ENCODE measurements at places on chromosomes 4 and X.

GRCh38 chrX:915427-916229, 285.0 kb downstream of the SHOX start:
- no peak for DNase-seq

GRCh38 chrX:74419864-74420195, 1.5 kb upstream of the SLC16A2 start:
- peak; percentile 19 for DNase-seq

- no peak for DNase-seq
Measured at GRCh38 chrX:74493806-74494205, 72.5 kb downstream of the SLC16A2 start.

GRCh38 chr4:48489683-48490011, 405 bp upstream of the ZAR1 start:
- DNase-seq: no peak

GRCh38 chr4:147693218-147693617, 9.3 kb upstream of the PRMT9 start:
- DNase-seq: no peak

DNA sequence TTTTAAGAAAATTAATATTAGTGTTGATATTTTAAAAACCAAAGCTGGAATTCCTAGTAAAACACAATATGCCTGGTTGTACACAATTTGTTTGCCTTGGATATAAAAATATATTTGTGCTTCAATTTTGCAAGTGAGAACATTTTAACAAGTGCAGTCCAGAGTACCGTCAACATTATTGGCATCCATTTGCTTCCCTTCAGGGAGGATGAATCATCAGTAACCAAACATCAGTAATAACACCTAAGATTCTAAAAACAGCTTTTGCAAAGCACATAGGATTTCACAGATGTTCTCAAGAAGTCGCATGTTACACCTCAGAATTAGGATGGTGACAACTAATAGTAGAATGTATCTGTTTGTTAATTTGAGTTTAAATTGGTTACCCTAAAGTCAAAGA, 262.6 kb upstream of the BMP3 start:
- no peak for DNase-seq

DNA sequence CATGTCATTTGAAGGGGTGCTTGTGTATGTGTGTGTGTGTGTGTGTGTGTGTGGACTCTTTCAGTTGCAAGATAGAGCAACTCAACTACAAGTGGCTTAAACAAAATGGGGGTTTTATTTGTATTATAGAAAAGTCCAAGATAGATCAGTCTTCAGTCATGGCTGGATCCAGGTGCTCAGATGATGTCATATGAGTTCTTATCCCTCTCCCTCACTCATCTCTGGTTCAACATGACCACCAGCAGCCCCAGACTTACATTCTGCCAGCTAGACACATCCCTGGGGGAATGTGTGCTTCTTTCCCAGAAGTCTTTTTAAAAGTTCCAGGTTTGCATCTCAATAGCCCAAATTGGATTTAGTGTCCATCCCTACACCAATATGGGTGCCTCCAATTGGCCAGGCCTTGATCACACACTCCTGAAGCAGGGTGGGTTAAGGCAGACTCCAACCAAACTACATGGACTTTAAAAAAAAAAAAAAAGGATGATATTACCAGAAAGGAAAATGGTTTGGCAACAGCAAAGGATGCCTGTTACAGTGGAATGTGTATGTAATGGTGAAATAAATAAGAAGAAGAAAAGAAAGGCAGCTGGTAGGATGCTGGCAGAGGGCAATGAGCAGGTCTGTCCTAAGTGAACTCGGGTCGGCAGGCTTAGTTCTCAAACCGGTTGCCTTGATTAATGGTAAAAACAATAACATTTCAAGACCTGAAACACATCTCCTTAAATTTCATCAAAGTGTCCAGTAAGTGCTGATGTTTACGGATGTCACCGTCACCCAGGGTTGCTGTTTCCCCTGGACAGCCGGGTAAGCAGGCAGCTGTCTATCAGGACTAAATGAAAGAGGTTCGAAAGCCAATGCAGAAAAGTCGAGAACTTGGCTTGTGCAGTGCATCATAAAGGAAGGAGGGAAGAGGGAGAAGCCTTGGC, 107.7 kb downstream of the SMIM20 start:
- no peak for DNase-seq

DNA sequence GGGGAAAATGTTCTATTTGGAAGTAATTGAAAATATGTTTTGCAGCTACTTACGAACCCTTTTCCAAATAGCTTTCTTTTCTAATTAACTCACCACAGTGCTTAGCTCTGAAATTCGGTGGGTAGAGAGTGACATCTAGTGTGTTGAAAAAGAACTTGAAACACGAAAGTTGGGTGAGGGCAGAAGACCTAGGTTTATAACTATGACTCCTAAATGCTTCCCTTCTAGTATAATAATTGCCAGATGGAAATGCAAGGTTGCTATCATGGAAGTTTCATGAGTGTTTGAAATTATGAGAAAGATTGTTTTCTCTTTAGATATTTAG, 77.3 kb upstream of the NOCT start:
- DNase-seq: peak; percentile 65

DNA sequence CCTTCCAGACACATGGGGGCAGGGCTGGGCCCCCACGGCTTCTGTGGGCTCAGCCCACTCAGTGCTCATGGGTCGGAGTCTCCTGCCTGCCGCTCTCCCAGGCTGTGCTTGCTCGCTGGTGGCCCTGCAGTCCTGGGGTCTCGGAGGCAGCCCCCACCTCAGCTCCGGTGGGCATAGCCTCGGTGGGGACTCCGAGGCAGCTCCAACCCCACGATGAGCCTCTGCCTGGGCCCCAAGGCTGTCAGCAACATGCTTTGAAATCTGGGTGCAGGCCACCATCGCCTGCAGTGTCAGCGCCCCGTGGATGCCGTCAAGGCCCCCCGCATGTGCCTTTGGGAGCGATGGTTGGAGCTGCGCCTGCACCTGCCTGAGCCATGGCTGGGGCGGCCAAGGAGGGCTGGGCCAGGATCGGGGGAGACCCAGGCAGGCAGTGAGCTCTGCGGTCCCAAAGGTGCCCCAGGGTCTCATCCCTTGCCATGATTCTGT, 30.2 kb upstream of the SPON2 start:
- DNase-seq: no peak

DNA sequence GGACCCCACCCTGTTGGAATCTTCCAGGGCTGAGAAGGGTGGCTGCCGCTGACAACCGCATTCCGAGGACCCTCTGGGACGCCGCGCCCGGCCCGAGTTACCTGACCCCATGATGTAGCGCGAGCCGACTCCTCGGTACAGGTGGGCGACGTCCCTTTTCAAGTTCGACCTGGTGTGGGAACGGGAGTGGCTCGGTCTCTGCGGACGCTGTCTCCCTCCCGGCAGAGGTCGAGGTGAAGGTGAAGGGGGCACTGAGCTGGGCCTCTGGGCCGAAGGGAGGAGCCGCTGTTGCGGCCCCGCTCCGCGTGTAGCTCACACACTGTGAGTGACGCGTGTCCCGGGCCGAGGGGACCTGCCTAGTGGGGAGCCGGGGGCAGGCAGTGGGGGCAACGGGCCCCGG, 4.5 kb downstream of the GTPBP6 start:
- DNase-seq: no peak

GRCh38 chr4:60945641-60946040, 254.5 kb upstream of the ADGRL3 start:
- DNase-seq: no peak

DNA sequence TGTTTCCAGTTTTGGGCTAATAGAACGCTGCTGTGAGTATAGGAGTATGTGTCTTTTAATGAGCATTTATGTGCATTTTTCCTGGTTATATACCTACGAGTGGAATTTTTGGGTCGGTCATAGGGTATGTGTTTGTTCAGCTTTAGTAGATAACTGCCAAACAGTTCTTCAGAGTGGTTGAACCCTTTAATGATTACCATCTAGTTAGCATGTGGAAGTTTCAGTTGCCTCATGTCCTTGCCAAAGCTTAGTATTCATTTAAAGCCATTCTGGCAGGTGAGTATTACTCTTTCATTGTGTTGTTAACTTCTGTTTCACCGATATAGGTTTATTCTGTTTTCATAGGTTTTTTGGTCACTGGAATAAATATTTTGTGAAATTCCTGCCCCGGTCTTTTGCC, 229.1 kb downstream of the ARHGAP10 start:
- DNase-seq: no peak

GRCh38 chrX:53483838-53484405, 49.8 kb upstream of the HSD17B10 start:
- DNase-seq: no peak

- no peak for DNase-seq
Measured at GRCh38 chr4:164197556-164197955, 556.4 kb upstream of the SMIM31 start.

- DNase-seq: no peak
Measured at GRCh38 chr4:145931403-145931802, 7.2 kb downstream of the ZNF827 start.

DNA sequence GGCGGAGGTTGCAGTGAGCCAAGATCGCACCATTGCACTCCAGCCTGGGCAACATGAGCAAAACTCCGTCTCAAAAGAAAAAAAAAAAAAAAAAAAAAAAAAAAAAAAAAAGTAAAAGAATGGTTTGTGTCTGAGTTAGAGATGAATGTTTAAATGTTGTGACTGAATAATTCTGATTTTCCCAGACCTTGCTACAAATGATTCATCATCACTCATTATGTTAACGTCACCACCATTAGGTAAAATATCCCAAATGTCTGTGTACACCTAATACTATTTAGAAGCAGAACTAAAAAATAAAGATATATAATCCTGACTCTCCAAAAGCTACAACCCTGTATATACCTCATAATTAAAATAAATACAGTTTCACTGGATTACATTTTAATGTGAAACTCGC, 70.8 kb downstream of the HHIP start:
- no peak for DNase-seq

DNA sequence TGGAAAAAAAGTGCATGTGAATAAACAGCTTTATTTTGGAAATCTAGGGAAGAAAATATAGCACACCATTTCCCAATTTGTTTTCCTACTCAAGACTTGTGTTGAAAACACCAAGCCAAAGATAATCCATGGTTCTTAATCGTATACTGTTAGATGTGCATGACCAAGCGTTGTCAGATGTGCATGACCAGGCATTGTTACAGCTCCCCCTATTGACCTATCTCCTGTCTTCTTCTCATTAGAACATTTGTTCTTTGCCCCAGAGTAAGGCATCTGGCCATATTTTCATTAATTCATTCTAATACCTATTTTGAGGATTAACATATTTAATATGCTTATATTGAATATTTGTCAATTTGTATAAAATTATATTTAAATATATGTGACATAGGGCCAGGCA, 14.4 kb upstream of the VCX start:
- DNase-seq: no peak

DNA sequence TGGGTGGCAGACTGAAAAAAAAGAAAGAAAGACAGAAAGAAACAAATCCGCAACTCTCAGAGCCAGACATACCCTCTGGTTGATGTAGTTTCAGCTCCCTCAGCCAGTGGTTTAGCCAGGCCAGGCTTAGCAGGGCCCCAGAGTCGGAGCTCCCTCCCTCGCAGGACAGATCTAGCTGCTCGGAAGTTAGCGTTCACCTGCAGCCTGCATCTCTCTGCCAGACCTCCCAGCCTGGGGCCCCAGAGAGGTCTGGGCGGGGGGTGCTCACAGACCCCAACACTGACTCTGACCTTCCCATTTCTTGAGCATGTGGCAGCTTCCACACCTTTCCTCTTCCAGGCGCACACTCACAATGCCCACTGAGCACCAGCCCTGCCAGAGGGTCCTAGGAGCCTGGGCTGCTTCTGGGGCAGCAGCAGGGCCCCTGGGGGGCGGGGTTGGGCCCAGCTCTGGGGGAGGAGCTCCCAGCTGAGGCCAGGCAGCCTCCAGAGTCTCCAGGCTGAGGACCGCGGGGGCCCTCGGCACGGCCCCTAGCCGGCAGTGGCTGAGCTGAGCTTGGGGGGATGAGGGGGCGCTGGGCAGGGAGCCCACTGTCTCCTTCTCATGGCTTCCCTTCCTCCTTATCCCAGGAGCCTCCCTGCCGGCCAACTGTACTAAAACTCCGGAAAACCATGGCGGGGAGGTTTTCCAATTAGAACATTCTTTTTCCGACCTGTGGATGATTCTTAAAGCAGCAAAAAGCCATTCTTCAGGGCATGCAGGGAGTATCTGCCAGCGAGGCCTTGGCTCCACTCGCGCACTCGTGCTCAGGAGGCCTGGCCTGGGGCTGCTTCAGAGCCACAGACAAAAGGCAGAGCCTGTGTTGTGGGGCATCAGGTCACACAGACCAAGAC, 4.6 kb upstream of the ZNF185 start:
- DNase-seq: no peak
